Stimulated activated CD4-positive, alpha-beta T cell treated with anti-CD3 and anti-CD28 coated beads, Interleukin-4, amount 100 ng/mL, for 1 hour (primary cell): ENCODE measurements at places on chromosomes 5 and 9.

DNA sequence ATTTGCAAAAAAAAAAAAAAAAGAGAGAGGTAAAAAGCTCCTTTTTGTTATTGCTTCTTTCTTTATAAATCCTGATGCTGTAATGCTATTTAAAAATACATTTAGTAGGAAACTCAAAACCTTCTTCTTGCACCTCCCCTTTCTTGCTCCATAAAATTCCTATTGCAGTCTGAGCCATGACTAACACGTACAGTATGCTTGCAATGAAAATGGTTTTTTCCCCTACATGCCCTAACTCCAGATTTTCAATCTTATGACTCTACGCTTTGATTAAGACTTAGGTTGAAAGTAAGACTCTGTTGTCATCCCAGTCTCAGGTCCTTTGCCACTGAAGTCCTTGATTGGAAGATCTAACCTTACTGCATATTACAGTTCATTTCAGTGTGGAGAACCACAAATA lies 23.9 kb downstream of the FGF10 start:
- no peak for DNase-seq

DNA sequence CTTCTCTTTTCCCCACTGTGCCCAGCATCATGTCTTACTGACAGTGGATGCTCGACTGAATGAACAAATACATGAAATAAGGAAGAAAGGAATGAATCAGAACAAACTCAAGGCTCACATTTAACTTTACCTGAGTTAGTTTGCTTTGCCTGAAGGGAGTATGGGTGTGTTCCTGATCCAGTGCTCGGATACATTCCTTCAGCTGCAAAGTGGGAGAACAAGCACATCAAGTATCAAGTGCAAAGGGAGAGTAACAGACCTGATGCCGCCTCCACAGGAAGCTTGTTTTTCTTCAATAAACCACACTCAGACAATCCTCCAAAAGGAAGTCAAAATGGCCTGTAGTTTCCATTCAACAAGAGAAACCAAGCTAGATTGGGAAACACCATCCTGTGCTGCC lies 66.1 kb downstream of the KIF24 start:
- no peak for DNase-seq

GRCh38 chr9:119792242-119792641 lies 423.0 kb upstream of the BRINP1 start:
- no peak for DNase-seq

GRCh38 chr5:162672061-162672460 lies 604.5 kb downstream of the GABRG2 start:
- no peak for DNase-seq

DNA sequence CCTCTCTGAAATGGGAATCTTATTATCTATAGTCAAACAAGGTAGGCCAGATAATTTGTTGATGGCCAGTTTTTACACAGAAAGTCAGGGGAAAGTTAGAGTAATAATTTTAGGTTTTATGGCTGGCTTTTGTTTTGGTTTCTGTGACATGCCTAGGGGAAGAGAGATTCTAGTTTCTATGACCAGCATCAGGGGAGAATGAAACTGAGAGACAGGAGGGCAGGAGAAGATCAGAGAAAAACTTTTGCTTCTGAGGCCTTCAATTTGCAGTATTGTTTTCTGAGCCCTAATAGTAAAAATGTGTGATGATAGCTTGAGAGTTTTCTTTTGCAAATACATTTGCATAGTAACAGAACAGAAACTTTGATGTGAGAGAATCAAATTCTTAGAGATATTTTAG lies 564.3 kb downstream of the ZNF608 start:
- DNase-seq, result no peak

DNA sequence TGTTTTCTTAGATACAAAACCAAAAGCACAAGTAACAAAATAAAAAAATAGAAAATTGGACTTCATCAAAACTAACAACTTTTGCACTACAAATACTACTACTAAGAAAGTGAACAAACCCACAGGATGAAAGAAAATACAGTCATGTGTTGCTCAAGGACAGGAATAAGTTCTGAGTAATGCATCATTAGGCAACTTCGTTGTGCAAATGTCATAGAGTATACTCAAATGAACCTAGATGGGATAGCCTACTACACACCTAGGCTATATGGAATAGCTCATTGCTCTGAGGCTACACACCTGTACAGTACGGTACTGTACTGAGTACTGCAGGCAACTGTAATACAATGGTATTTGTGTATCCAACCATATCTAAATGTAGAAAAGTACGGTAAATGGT lies 88.3 kb downstream of the RAPGEF1 start:
- DNase-seq, result no peak

GRCh38 chr9:131523451-131524435 lies 7.3 kb downstream of the UCK1 start:
- DNase-seq, result no peak

GRCh38 chr9:36191686-36192085 lies 965 bp downstream of the CLTA start:
- DNase-seq, result no peak

DNA sequence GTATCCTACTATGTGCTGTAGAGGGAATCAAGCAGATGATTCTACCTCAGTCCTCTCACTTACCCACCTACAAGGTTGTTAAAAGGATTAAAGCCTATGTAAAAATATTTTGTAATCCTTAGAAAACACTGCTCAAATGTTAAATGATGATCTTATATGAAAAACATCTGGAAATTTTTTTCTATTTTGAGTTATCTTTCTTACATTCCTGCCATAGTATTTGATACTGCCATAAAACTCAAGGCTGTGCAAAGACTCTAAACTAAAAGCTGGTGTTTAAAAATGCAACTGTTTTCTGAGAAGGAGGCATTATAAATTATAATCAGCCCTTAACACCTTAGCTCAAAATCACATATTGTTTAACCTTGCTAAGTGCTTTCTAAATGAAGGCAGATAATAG lies 474.2 kb downstream of the PRELID2 start:
- no peak for DNase-seq

- no peak for DNase-seq
These were observed 254.6 kb upstream of the CYLC2 start for GRCh38 chr9:102740578-102740977.

DNA sequence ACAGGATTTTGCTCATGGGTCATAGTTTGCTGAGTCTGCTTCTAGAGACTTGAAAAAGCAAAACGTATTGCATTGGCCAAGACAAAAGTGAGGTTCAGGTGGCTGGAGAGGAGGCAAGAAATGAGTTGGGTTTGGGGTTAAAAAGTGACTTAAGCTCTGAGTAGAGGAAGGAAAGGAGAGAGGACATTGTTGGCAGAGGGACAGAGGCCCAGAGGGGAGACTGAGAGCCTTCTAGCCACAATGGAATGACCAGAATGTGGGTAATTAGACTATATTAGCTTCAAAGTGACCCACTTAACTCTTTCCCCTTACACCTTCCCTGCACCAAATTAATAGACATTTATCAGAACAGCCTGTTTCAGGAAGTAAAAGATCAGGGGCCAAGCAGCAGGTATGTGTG lies 188.4 kb downstream of the ZNF462 start:
- DNase-seq, result no peak

DNA sequence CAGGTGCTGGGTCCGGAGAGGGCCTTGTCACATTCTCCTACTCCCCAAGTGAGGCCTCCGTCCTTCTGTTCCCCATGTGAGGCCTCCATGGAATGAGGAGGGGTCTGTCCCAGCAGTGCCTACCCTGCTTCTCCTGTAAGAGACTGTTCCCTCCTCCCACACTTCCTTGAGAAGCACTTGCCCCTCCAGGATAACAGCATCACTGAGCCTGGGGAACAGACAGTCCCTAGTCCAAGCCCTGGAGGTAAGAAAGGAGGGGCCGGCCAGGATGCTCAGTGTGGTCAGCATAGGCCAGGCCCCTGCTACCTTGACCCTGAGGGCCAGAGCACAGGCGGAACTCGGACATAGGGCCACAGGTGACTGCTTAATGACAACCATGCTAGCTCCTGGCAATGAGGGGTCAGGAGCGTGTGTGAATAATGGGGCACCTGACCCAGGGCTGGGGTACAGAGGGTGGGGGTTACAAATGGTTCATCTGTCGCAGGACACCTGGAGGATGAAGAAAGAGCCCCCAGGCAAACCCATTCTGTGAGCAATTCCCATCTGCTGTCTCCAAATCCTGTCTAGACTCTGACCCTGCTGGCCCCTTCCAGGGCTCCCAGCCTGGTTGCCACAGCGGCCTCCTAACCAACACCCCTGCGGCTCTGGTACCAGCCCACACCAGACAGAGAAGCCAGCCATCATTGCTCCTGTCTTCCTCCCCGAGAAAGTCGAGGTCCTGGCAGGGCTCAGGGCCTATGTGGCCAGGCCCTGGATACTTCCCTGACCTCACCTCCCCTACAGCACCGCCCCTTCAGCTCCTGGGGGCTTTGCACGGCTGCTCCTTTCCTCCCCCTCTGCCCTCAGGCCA lies 20.3 kb downstream of the RALGDS start:
- no peak for DNase-seq

GRCh38 chr5:157533011-157533481 lies 42.5 kb downstream of the ADAM19 start:
- DNase-seq, result no peak

- no peak for DNase-seq
These were observed 3.3 kb downstream of the SGCD start for GRCh38 chr5:156330141-156330870.

DNA sequence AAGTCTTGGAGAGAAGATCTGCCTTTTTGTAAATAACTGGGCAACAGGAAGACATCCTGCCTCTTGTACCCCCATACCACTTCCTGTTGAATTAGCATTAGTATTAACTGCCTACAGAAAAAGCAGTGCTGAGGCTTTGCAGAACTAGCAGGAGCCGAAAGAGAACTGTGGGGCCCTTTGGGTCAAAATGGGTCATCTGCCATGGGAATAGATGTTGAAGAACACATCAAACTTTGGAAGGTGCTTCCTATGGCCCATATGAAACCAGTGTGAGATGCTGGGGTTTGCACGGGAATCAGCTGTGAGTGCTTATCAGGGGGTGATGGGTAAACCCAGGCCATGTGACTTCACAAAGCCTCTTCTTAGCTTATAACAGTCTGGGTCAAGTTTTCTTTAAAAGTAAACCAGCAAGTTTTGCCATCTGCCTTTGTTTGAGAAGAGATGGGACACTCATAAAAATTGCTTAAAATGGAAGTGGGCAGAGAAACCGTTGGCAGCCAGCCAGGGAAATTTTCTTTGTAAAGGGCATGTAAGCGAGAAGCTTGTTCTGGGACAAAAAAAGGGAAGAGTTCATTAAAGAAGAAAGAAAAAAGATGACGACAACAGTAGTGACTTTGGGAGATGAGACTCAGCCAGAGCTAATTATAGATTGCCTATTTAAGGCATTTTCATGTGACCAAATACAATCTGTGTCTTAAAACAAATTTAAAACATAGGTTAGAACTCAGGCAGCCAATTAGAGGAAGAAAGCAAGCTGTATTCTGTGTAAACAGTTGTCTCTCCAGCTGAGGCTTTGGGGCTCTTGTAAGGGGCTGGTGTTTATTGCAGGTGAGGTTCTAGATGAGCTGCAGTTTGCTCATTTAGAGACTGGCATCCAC lies 4.4 kb downstream of the SLC25A25 start:
- DNase-seq, result peak; percentile 52

- DNase-seq, result no peak
These were observed 14.3 kb upstream of the POU5F2 start for GRCh38 chr5:93755716-93756115.

DNA sequence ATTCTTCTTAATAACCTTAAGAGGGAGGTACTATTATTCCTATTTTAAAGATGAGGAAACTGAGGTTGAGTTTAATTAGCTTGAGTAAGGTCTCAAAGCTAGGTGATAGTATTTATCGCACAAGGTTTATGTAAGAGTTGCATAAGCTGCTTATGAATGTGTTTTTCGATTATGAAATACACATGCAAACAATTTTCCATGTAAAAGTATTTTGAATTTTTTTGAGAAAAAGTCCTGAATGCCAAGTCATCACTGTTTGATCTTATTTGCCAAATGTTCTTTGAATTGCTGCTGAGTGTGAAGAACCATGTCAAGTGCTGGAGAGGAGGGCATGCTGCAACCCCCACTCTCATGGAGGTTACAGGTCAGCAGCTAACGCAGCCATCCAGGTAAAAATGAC lies 174.4 kb downstream of the CARTPT start:
- DNase-seq, result no peak

DNA sequence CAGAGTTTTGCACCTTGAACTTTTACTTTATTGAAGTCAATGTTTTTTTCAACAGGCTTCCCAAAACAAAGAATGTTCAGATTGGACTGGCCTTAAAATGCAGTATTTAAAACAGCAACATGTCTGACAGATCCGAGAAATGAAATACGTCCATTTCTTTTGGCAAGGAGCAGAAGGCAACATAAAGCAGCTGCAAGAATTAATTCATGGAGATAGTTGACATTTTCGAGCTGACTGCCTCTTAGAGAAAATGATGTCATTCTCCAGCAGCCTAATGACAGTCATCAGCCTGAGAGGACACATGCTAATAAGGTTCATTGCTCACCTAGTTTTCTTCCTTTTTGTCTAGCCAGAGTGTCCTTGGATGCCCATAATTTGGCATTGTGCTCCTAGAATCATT lies 232.2 kb upstream of the SEMA6A start:
- no peak for DNase-seq

DNA sequence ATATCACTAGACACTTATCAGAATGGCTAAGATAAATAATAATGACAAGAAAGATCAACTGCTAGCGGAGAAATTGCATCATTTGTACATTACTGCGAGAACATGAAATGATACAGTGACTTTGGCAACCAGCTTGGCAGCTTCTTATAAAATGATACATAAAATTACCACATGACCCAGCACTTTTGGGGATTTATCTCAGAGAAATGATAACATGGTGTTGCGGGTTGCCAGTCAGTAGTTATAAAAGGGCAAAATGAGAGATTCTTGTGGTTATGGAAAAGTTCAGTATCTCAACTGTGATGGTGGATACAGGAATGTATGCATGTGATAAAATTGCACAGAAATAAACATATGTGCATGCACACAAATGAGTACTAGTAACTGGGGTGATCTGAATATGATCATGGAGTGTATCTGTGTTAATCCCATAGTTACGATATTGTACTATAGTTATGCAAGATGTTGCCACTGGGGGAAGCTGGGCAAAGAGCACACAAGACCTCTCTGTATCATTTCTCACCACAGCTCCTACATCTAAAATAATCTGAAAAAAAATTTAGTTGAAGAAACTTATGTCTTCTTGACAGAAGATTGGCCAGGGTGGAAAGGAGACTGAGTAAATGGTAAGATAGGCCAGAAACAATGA lies 128.9 kb downstream of the NXNL2 start:
- no peak for DNase-seq

GRCh38 chr5:139862803-139863202 lies 67.2 kb downstream of the PSD2 start:
- no peak for DNase-seq

- no peak for DNase-seq
These were observed 64.1 kb downstream of the ANKH start for GRCh38 chr5:14807471-14807870.

GRCh38 chr5:96326902-96327301 lies 106.1 kb downstream of the PCSK1 start:
- DNase-seq, result no peak

DNA sequence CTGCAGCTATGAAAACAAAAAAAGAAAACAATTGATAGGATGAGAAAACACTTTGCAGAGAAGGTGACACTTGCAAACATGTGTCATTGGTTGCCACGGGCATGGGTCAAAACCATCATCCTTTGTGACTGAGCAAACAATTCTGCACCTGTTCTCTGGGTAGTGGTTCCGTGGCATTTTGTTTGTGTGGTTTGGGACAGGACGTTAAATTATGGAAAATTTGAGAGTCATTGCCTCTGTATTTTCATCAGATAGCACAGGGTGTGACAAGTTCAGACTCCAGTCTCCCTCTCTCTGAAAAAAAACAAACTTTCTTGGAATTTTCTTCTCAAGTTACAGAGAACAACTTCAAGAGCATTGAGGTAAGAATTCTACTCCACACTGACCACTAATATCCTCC lies 113.4 kb upstream of the HMHB1 start:
- DNase-seq, result no peak
